A375 (cell line): ENCODE measurements at places on chromosomes 12 and 14. TPM values are rescaled to one million over a fixed set of nuclear protein-coding genes. Genes with fewer than 3 reads are reported as not detected.

TAS2R30 gene
- total RNA-seq = 2.4 and 3.0 TPM in 2 replicates

ZC2HC1C gene
- 0.21 TPM in 1 of 2 replicates, not detected in the other for total RNA-seq

APEX1 gene
- 86.7 and 96.2 TPM in 2 replicates for total RNA-seq

FAM186B gene
- total RNA-seq = 1.2 and 1.7 TPM in 2 replicates

NCKAP5L gene
- 26.8 and 29.4 TPM in 2 replicates for total RNA-seq

PMCH gene
- total RNA-seq = not detected in 2 replicates

RAB15 gene
- total RNA-seq = 3.2 and 4.4 TPM in 2 replicates

OR10G3 gene
- total RNA-seq = not detected in 2 replicates

KRT77 gene
- total RNA-seq = not detected in 2 replicates
